ENCODE measurements at places on chromosomes 13 and 19.

- DNase-seq = no peak
Measured at GRCh38 chr13:21071924-21072323, 10.5 kb upstream of the LATS2 start.

GRCh38 chr19:36103842-36104552 lies 6.9 kb upstream of the OVOL3 start:
- peak; percentile 22 for DNase-seq

DNA sequence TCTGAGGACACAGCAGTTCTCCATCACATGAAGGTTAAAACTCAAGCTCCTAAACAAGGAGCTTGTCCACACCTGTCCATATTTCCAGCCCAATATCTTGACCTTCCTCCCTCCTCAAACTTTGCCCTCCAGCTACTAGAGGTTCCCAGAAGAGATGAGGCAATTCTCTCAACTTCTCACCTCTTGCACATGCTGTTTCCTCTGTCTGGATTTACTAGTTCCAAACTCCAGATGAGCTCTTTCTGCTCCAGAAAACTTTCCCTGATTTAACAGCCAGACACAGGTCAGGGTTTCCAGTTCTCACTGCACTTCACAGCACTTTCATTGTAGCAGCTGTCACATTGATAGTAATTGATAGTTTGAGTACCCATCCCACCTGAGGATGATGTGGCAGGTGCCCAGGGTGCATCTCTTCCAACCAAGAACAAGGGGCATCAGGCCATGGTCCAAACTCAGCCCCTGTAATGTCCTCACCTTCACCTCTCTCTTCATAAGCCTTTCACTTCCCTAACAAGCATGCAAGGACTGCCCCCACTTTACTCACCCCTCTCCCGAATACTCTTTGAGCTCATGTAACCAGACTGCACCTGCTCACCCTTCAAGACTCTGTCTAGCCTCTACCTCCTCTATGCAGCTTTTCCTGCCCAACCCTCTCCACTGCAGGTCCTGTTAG lies 3.0 kb upstream of the WDFY2 start:
- DNase-seq = no peak

GRCh38 chr19:43741075-43741825 lies 13.5 kb downstream of the SMG9 start:
- no peak for DNase-seq

DNA sequence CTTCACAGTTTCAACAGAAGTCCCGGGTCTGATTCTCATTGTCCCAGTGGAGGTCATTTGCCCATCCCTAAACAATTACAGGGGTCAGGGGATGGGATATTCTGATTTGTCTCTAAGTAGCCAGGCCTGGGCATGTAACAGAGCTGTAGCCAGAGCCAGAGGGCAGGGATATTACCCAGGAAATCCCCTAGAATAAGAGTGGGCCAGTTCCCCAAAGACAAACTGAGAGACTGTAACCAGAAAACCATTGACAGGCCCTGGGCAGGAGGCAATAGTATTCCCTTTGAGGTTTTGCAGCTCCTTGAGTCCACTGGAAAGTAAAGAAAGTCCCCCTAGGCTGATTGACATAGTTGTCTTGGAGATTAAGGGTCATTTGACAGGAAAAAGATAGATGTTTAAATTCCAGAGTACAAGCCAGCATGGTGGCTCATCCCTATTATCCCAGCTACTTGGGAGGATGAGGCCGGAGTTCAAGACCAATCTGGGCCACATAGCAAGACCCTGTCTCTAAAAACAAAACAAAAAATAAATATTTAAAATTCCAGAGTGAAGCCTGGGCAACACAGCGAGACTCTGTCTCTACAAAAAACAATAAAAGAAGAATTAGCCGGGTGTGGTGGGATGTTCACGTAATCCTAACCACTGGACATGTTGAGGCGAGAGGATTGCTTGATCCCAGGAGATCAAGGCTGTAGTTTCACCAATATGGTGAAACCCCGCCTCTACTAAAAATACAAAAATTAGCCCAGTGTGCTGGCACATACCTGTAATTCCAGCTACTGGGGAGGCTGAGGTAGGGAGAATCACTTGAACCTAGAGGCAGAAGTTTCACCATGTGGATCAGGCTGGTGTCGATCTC lies 1.9 kb upstream of the SDHAF1 start:
- peak; percentile 76 for DNase-seq

DNA sequence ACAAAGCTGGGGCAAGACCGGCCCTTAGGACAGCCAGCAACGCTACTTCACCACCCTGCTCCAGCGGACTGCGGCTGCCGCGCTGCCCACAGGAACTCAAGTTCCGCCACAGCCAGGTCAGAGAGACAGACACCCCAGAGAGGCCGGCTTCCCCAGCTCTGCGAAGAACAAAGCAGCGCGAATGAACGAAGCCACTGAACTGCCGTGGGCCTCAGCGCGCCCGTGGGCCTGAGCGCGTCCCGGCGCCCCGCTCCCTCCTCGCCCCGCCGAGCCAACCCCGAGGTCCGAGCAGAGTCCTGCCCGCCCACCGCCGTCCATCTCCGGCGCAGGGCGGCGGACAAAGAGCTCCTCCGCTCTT lies 158.4 kb downstream of the RNF17 start:
- no peak for DNase-seq

Measured in mammary epithelial cell (primary cell).